ENCODE measurements at places on chromosomes 1 and 21.

GRCh38 chr1:85571828-85572227, 8.7 kb upstream of the CCN1 start:
- no peak for DNase-seq

- DNase-seq, result no peak
These were observed 25.7 kb upstream of the PKN2 start for GRCh38 chr1:88658419-88658818.

- DNase-seq, result peak; percentile 78
These were observed 536 bp downstream of the LGALS8 start for GRCh38 chr1:236524142-236524894.

DNA sequence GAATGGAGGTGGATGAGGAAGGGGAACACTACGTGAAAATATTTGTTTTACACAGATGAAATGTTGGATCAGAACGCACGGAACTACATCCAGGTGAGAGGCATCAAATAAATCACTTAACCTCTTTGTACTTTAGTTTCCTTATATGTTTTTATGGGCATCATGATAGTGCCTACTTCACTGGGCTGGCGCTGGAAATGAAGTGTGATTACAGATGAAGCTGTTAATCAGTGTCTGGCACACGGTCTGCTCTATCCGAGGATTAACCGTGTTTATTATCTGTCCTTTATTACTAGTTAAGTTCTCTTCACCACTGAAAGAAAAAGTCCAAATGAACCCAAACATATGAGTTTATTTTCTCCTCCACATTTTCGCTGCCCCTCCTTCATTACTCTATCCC, 96.0 kb upstream of the TRABD2B start:
- DNase-seq, result no peak

DNA sequence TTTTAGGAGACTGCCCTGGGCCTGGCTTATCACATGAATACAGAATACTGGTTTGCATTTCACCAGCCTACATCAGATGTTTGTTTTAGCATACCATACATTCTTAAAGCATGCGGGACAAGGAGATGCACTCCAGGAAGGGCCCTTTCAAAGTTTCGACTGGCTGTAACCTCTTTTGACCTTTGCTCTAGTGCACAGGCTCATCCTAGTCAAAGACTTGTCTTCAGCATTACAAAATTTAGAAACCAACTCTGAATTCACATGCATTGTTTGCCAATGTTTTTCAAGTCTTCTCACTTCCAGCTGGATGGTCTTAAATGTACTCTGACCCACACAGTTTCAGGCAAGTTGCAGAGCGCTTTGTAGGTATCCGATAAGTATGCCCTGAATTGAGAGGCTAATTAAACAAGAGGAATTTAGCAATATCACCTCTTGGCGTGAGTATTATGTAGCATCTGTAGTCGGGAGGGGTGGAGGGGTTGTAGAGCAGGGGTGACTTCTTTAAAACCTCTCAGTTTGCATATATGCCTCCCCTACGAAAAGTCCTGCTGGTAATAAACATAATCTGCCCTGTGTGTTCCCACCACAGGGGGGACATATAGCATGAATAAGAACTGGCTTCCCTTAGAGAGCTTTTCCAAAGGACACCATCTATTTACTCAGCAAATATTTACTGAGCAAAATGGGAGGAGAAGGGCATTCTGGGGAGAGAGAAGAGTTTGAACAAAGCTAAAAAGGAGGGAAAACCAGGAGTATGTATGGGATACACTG, 24.4 kb upstream of the AHCYL1 start:
- DNase-seq, result no peak

DNA sequence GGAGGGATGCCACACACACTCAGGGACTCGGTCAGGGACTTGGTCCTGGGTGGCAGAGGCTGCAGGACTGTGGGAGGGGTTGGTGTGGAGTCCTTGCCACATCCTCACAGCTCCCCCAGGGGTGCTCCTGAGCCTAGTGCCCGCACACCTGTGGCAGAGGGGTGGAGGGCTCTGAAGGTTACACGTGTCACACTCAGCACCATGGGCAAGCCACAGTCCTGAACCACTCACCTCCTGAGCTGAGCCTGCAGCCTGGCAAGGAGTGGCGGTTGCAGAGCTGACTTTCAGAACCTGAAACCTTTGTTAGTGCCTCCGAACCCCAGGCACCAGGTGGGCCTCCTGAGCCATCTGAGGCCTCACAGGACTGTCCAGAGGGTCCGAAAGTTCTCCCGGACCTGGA, 249.2 kb upstream of the C1orf174 start:
- DNase-seq, result no peak

DNA sequence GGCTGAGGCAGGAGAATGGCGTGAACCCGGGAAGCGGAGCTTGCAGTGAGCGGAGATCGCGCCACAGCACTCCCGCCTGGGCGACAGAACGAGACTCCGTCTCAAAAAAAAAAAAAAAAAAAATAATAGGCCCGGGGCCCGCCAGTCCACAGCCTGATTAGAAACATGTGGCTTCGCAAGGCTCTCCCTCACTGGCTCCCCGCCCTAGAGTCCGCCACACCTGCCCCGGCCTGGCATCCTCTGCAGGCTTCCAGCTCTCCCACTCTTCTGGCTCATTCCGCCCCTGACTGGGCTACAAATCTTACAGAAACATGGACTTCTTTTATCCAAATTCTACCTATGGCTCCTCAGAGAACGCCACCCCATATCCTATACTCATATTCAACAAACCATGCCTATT, 32.4 kb downstream of the PGBD5 start:
- no peak for DNase-seq

- no peak for DNase-seq
These were observed 1434.5 kb downstream of the KCNT2 start for GRCh38 chr1:195173753-195174152.

DNA sequence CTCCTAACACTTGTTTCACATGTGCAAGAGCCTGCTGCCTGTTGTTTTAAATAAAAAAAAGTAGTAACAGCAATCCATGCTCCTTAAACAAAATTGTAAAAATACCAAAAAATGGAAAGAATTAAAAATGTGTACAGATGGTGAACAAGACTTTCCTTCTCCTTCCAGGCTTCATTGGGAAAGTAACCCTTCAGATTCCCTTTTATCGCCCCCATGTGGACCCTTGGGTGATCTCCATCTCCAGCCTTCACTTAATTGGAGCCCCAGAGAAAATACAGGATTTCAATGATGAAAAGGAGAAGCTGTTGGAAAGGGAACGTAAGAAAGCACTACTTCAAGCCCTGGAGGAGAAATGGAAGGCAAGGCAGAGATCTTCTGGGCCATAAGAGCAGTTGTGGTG, 14.2 kb downstream of the VPS13D start:
- peak; percentile 3 for DNase-seq

DNA sequence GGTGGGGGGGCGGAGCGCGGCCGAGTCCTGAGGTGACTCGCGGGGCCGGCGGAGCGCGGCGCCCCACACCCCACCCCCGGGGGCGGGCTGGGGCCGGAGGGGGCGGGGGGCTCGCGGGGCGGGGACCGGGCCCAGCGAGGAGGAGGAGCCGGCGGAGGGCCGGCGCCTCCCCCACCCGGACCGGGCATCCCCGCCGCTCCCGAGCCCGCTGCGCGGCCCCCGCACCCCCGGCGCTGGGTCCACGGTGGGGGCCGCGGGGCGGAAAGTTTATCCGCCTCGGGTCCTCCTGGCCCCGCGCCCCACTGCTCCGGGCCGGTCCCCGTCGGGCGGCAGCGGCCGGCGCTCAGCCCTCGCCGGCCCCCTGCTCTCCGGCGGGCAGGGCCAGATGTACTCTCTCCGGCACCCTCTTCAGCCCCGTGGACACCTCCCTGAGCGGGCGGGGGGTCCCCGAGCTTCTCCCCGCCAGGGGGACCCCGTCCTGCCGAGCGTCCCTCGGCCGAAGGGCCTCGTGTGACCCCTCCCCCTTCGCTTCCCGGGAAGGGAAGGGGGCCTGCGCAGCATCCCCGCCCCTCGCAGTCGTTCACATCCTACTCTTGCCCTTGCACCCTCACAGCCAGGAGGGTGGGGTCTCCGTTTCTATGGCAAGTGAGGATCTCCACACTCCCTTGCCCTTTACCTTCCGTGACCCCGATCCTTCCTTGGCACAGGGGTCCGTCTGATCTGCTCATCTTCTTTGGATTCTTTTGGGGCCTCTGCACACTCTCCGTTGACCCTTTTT, 663 bp downstream of the CAMTA1 start:
- DNase-seq, result peak; percentile 53

DNA sequence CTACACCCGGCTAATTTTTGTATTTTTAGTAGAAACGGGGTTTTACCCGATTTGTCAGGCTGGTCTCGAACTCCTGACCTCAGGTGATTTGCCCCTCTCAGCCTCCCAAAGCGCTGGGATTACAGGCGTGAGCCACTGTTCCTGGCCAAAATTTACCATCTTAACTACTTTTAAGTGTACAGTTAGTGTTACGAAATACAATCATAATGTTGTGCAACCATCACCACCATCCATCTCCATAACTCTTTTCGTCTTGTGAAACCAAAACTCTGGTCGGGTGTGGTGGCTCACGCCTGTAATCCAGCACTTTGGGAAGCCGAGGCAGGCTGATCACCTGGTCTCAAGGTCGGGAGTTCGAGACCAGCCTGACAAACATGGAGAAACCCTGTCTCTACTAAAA, 14.1 kb upstream of the ZBTB40 start:
- DNase-seq, result no peak

DNA sequence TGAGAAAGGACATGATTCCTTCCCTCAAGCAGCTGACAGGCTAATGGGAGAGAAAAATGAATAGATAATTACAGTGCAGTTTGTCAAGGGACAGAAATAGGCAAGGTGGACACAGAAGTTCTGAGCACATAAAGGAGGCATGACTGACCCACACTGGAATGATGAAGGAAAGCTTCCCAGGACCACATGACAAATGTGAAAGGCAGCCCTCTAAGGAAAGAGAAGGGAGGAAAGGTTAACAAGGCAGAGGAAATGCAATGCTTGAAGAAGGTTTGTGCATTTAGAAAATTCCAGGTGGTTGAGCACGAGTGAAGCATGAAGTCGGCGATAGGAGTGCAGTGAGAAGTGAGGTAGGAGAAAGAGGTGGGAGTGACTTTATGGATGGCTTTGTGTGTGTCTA, 37.4 kb downstream of the LAMC2 start:
- DNase-seq, result no peak

DNA sequence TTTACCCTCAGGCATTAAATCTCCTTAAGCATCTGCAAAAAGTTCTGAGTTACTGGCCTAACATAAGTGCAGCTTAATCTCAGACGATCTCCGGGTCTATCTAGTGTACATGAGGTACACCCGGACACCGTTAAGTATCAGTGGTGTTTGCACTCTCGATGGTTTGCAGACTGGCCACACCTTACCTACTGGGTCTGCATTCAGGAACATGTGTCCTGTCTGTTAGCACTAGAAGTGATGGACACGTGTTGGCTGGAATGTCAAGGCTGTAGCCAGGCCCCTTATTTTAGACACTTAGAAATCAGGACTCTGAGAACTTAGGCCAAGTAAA, 783 bp upstream of the AGL start:
- no peak for DNase-seq

GRCh38 chr1:12040457-12041051, 21.3 kb downstream of the MIIP start:
- DNase-seq, result peak; percentile 39

GRCh38 chr21:41835711-41836154, 43.4 kb downstream of the PRDM15 start:
- DNase-seq, result no peak

- no peak for DNase-seq
These were observed 58.4 kb downstream of the AGPAT3 start for GRCh38 chr21:43923391-43923790.

DNA sequence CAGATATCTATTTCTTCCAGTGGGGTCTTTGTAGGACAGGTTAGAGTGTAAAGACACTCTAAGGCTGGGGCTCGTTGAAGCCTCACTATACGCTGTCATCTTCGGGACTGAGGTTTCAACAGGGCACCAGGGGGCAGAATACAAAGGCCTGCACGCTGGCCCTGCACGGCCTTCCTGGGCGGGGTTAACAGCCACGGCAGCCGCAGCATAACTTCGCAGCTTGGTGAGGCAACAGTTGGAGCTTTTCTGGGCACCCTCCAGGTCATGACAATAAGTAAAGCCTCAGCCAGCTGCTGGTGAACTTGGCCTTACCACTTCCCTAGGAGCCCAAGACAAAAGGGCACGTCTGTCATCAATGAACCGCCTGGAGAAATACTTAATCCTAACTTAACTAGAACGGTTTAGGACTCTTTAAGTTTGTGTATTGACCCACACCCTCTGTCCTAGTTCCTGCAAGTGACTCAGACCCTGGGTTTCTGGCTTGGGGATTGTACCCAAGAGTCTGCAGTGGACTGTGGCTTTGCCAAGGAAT, 2.3 kb upstream of the RUNX1 start:
- peak; percentile 88 for DNase-seq

- no peak for DNase-seq
These were observed 2.2 kb downstream of the SOX13 start for GRCh38 chr1:204075139-204075521.

- DNase-seq, result no peak
These were observed 18.2 kb downstream of the RHBG start for GRCh38 chr1:156386949-156387869.

- no peak for DNase-seq
These were observed 54.1 kb downstream of the SLC35D1 start for GRCh38 chr1:66999640-67000400.

GRCh38 chr1:233750139-233750538, 136.2 kb downstream of the KCNK1 start:
- no peak for DNase-seq

GRCh38 chr1:25780318-25781129, 19.5 kb upstream of the SELENON start:
- no peak for DNase-seq

GRCh38 chr1:25922971-25923552, 16.8 kb upstream of the STMN1 start:
- peak; percentile 13 for DNase-seq

DNA sequence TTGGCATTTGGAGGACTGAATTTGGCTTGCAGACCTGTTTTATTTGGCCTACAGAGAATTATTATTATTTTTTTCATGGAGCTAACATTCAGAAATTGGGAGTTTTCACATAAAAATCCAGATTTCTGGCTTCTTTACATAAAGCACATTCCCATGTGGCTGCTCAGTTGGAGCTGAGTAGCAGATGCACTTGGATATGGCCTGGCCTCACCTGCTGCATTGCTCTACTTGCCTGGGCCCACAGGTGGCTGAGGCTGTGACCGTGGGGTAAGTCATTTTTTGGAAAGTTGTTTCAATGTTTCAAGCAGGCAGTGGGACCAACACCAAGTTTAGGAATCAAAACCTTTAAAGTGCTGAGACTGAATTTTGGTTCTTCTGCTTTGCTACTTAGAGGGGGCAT, 56.7 kb downstream of the GADD45A start:
- no peak for DNase-seq

GRCh38 chr1:30923597-30923996, 15.0 kb upstream of the SDC3 start:
- DNase-seq, result no peak

Data from CD4-positive, alpha-beta T cell treated with Interleukin-4 for 1 hour (primary cell).